ENCODE measurements at places on chromosomes 12 and 14. TPM values are rescaled to one million over a fixed set of nuclear protein-coding genes. Genes with fewer than 3 reads are reported as not detected.

- DNase-seq: no peak
These were observed 7.4 kb downstream of the DEGS2 start for GRCh38 chr14:100152091-100152490.

Gene RTL1
- not detected for total RNA-seq

DNA sequence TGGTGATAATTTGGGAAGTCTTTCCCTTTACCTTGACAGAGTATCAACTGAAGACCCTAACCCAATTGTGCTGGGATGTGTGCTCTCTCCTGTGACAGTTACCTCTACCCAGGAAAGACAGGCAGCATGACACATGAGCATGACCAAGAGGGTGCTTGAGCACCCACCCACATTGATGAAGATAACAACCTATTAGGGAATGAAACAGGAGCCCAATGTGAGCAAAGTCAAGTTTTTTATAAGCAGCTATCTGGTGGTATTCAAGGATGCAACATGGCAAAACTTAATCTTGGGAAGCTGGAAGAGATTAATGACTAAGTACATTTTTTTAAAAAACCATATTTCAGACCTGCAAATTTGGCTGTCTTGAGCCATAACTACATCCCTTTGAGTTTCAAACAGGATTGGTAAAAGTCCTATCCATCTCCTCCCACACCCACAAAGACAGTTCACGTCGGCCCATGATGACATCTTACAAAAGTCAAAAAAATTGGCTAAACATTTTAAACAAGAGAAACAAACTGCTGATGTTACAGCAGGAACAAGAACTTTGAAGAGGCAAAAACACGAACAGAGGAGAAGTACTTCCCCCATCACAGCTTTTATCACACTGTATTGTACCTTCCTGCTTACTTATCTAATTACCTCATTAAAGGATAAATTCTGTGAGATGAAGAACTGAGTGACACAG is 60.3 kb downstream of the MED13L start:
- no peak for DNase-seq

Gene MIPOL1
- 20.9 TPM for total RNA-seq

DNA sequence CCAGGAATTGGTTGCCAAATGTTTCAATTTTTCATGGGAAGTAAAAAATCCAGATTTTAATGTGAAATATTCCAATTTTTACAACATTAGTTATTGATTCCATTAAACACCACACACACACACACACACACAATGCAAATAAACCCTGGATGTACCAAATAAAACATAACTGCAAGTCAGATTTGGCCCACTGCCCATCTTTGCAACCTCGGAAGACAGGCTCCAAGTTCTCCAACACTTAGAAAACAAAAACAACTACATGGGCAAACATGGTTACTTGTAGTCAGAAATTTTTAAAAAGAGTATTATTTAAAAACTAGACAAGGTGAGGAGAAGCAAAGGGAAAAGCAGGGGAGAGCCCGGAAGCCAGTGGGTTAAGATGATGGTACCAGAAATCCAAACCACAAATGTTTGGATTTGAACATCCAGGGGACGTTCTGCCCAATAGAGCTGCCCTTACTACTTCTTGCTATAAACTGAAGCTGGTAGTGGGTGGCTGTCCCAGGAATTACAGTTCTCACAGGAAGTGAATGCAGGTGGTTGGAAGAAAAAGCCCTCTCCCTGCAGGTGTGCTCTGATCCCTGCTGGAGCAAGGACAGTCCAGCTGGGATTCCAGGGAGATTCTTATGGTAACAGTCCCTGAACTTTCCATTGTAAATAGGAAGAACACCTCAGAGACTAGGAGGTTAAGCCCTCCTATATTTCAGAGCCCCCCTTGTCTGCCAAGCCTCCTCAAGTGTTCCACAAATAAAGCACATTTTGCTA is 111.7 kb downstream of the SLC25A21 start:
- no peak for DNase-seq

Gene SLC39A5
- 110 TPM for total RNA-seq

Gene CYP27B1
- 7.1 TPM for total RNA-seq

Gene MYH6
- total RNA-seq: not detected

- DNase-seq: no peak
These were observed 7.6 kb upstream of the NGB start for GRCh38 chr14:77278461-77279230.
